NCI-H446 (cell line): ENCODE measurements at places on chromosomes 7 and 10.

- no peak for DNase-seq
Observed at GRCh38 chr7:90262438-90262837, 17.5 kb downstream of the CFAP69 start.

DNA sequence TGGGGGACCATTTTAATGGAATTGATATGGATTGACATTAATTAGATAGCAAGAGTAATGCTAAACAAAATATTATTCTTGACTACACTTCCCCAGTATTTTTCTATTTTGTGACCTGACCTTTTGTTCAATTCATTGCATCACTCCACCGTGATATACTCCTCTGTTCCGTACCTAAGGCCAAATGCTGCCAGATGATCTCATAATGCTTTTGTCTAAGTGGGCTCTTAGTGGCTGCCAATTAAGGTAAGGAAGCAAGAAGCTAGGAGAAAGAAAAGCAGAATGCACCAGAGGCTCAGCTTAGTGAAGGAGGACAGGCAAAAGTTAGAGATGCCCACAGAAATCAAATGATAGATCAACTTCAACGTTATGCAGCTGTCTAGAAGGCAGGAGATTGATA is 36.4 kb downstream of the FEZF1 start:
- no peak for DNase-seq

GRCh38 chr10:114825513-114826253 is 4.1 kb downstream of the FHIP2A start:
- no peak for DNase-seq

GRCh38 chr10:61452655-61453641 is at the start of gene TMEM26:
Gene TMEM26 (minus strand): TSS chr10:61453381. CDS start chr10:61453081, 300 bp downstream.
- DNase-seq, result no peak

DNA sequence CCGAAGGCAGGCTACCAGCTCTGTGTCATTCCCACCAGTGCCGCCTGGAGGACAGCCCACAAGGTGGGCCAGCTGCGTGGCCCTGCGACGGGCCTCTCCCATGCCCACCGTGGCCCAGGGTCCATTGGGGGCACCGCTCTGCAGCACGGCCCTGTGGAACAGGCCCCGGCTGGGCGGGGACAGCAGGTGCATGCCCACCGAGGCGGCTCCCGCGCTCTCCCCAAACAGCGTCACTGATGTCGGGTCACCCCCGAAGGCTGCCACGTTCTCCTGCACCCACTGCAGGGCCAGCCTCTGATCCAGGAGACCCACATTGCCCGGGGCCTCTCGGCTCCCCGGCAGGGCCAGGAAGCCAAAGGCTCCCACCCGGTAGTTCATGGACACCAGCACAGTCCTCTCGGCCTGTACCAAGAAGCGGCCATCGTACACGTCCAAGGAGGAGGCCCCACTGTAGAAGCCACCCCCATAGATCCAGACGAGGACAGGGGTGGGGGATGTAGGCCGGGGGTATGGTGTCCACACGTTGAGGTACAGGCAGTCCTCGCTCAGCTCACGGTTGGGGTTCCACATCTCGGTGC is 2.3 kb downstream of the ACHE start:
- DNase-seq, result no peak

GRCh38 chr10:123301077-123301857 is 147.1 kb downstream of the BUB3 start:
- no peak for DNase-seq

GRCh38 chr7:22681312-22681711 is 45.7 kb upstream of the IL6 start:
- DNase-seq, result no peak

DNA sequence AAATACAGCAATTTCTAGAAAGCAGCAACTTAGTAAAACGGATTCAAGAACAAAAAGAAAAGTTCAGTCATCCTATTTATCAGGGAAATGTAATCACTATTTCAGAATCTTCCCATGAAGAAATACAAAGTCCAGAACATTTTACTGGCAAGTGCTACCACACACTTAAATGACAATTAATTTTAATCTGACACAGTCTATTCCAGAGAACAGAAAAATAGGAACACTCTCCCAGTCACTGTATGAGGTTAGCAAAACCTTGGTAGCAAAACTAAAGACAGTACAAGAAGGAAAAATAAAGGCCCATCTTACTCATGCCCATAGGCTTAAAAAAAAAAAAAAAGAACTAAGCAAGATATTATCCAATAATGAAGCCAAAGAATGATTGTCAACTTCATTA is 295.8 kb downstream of the CELF2 start:
- DNase-seq, result no peak

DNA sequence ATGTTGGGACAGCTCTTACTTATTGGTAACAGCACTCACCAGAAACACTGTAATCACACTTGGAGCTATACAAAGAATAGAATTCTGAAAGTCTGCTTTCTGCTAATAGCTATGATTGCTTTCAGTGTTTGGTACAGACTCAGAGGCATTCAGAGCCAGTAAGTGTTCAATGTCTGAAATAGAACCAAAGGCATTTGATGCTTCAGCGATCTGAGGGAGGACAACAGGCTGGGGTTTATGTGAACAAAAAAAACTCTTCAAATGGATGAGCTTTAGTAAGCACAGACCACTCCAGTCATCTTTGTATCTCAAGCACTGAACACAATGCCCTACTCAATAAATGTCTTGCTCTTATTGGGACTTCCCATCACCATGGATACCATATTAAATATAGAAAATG is 322.8 kb upstream of the GRM3 start:
- DNase-seq, result no peak

DNA sequence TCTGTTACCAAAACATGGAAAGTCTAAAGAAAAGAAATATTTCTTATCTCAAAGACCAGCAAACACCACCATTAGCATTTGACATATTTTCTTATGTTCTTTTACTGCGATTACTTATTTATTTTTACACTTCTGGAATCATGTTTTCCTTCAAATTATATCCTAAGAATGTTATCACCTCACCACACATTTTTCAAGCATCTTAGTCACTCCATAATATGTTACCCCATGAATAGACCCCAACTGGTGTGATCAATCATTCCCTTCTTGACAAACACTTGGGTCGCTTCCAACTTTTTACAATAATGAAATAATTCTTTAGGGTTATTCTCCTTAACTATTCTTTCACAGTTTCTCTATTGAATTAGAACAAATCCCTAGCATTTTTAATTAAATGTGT is 67.4 kb downstream of the AMPH start:
- no peak for DNase-seq

DNA sequence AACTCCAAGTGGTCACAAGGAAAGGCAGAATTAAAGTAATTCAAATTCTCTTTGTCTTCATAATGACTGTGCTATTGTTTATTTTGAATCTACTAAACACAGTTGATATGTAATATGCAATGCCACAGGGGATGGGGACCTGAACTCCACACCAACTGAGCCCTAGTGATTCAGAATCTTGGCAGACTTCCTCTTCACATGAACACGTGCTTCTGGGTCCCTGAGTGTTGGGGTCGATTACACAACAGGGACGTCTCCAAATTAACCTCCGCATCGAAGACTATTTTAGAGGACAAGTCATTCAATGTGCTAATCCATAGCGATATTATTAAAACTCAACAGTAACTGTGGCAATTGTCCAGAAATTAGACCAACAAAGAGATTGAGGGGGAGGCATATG is 95.3 kb upstream of the CARD11 start:
- DNase-seq, result no peak

GRCh38 chr10:88038268-88038667 is 174.8 kb downstream of the PTEN start:
- peak; percentile 61 for DNase-seq

DNA sequence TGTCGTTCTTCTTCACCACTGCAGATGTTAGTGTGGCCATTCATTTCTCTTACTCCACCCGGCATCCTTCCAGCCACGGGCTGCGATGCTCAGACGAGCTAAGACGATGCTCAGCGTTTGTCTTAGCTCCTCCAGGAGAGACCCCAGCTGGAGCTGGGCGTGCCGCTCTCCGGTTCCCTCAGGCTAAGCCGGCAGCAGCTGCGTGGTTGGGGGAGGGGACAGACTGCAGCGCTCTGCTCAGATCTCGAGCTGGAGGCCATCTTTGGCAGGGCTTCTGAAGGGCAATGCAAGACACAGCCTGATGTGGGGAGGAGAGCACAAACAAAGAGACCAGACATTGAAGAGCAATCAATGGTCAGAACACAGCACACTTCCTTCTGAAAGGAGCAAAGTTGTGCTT is 4.8 kb downstream of the INA start:
- DNase-seq, result peak; percentile 11

- no peak for DNase-seq
Observed at GRCh38 chr10:52484206-52485065, 170.4 kb downstream of the DKK1 start.

- no peak for DNase-seq
Observed at GRCh38 chr7:98126311-98127142, 19.9 kb downstream of the LMTK2 start.

- no peak for DNase-seq
Observed at GRCh38 chr10:57303566-57303965, 942.5 kb upstream of the ZWINT start.

DNA sequence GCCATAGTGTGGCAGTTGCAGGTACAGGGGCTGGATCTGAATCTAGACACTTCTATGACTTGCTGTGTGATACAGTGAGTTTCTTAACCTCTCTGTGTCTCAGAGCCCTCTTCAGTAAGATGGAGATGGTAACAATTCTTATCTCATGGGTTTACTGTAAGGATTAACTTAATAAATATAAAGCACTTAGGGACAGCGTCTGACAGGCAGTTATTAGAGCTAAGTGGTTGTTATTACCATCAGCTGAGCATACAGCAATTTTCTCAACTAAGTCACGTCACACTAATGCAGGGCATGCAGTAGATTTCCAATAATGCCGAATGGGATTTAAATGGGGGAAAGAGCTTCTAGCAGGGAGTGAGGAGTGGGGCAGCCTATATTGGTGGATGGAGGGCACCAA is 162.6 kb downstream of the SH2D4B start:
- no peak for DNase-seq

- DNase-seq, result no peak
Observed at GRCh38 chr10:13351340-13351915, 3.3 kb upstream of the SEPHS1 start.

- peak; percentile 38 for DNase-seq
Observed at GRCh38 chr7:105769901-105770628, 106.3 kb downstream of the ATXN7L1 start.

DNA sequence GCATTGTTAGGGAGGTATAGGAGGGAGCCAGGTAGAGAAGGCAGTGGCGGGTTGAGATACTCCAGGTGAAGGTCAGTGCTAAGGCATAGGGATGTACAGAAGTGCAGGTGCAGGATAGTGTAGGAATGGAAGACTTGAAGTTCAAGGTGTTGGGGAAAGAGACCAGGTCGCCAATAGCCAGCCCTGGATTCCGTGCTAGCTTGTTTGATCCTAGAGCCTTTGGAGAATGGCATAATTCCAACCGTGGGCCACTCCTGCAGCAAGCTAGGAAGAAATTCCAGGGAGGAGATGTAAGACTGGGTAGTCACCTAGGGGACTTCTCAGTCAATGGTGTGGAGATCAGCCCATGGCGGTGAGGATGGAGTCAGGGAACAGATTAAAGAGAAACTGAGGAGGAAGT is 272.7 kb downstream of the RPS24 start:
- DNase-seq, result no peak

- no peak for DNase-seq
Observed at GRCh38 chr10:77383861-77384553, 253.6 kb downstream of the KCNMA1 start.

- DNase-seq, result no peak
Observed at GRCh38 chr10:58438986-58439385, 53.8 kb downstream of the TFAM start.

- peak; percentile 7 for DNase-seq
Observed at GRCh38 chr10:5442065-5442989, 30.0 kb downstream of the NET1 start.

GRCh38 chr10:109820620-109821405 is 102.5 kb downstream of the XPNPEP1 start:
- DNase-seq, result no peak

- DNase-seq, result peak; percentile 26
Observed at GRCh38 chr7:48660306-48660870, 264.0 kb upstream of the CDC14C start.

DNA sequence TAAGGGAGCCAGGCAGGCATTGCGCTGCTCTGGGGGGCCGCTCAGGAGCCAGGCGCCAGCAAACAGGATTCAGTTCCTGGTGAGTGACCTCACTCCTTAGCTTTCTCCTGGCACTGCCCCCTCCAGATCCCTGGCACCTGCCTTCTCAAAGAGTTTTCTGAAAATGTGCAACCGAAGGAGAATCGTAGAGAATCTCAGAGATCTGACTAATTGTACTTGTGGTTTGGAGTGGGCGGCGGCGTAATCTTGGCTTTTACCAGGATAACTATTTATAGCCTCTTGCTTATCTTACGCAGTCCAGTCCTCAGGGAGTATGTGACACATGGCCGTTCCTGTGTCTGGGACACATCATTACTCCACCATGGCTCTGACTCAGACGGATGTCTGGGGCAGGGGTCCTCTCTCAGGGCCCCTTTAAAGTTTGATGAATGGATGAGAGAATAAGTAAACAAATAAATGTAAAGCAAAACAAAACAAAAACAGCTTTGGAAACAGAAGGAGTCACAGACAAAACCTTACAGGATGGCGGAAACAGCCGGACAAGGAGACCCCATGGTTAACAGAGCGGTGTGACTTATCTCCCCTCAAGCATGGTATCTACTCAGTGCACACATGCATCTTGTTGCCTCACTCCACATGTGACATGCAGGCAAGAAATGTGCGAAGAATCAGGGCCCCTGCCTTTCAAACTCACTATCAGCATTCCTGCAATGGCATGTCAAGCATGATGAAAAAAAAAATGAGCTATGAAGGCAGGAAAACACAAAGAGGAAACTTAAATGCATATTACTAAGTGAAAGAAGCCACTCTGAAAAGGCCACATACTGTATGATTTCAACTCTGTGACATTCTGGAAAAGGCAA is 99.7 kb downstream of the TNS3 start:
- no peak for DNase-seq

- no peak for DNase-seq
Observed at GRCh38 chr7:5229451-5230264, 39.6 kb downstream of the WIPI2 start.

GRCh38 chr10:117616179-117616578 is 73.6 kb downstream of the EMX2 start:
- DNase-seq, result no peak

- DNase-seq, result no peak
Observed at GRCh38 chr10:33052915-33053810, 95.1 kb upstream of the ITGB1 start.

- DNase-seq, result no peak
Observed at GRCh38 chr7:25805027-25805687, 346.8 kb upstream of the NFE2L3 start.

GRCh38 chr7:76359111-76359977 is 553 bp upstream of the YWHAG start:
- peak; percentile 75 for DNase-seq
